ENCODE measurements at places on chromosomes 12 and 14. TPM values are rescaled to one million over a fixed set of nuclear protein-coding genes. Genes with fewer than 3 reads are reported as not detected.

Gene TRPV4
- 1.5 TPM for total RNA-seq

Gene INTS13
- total RNA-seq, result 27.7 TPM

Gene SDR9C7
- total RNA-seq, result not detected

Gene CYP46A1
- total RNA-seq, result 0.26 TPM

Gene GYS2
- not detected for total RNA-seq

Gene PTPRB
- 124 TPM for total RNA-seq

Gene TMEM229B
- 0.52 TPM for total RNA-seq

Gene ALDH1L2
- 0.34 TPM for total RNA-seq

Gene IL23A
- 0.11 TPM for total RNA-seq

Gene SLC39A9
- 124 TPM for total RNA-seq

Gene MAP4K5
- 51.9 TPM for total RNA-seq

Gene LRP1-AS
- not detected for total RNA-seq

Gene BMAL2
- 29.3 TPM for total RNA-seq

Gene MIP
- total RNA-seq, result 0.26 TPM

Gene PTPN6
- total RNA-seq, result 3.3 TPM

Gene FOXG1
- not detected for total RNA-seq

Gene SIX6
- total RNA-seq, result not detected

Gene VRTN
- not detected for total RNA-seq

Gene RNU4-1
- total RNA-seq, result under 0.01 TPM

Gene CTSG
- not detected for total RNA-seq

Gene BCL7A
- total RNA-seq, result 6.6 TPM

Gene C14orf180
- not detected for total RNA-seq

Gene TC2N
- 14.0 TPM for total RNA-seq

Gene SRRM4
- not detected for total RNA-seq

Gene OAS3
- 2.5 TPM for total RNA-seq

Gene DBX2
- total RNA-seq, result not detected

Gene LRTM2
- not detected for total RNA-seq

Gene ARF3
- total RNA-seq, result 39.1 TPM

Gene LPAR5
- total RNA-seq, result under 0.01 TPM

Gene DDX11
- 4.8 TPM for total RNA-seq

Gene KRT7
- total RNA-seq, result 9.5 TPM

Gene CS
- total RNA-seq, result 94.5 TPM

Gene GPRC5A
- 0.60 TPM for total RNA-seq

Gene SLC22A17
- 0.17 TPM for total RNA-seq

Gene WNT1
- not detected for total RNA-seq

Gene SERPINA9
- total RNA-seq, result not detected

Gene FAM90A1
- not detected for total RNA-seq

Gene AKAP6
- total RNA-seq, result 0.86 TPM

Gene CACNA1C
- total RNA-seq, result 0.33 TPM

Gene TMPRSS12
- total RNA-seq, result not detected

Gene HCAR3
- total RNA-seq, result not detected

Gene USP44
- 3.3 TPM for total RNA-seq

Gene PPP4R4
- not detected for total RNA-seq

Gene WSCD2
- total RNA-seq, result not detected

Gene CYP27B1
- total RNA-seq, result 0.26 TPM

Gene PLEKHD1
- total RNA-seq, result under 0.01 TPM

Gene IL31
- not detected for total RNA-seq

Gene KRT2
- not detected for total RNA-seq

Gene RFC5
- total RNA-seq, result 10.0 TPM

Gene KITLG
- total RNA-seq, result 6.5 TPM

Gene ZC3H10
- total RNA-seq, result 5.1 TPM

Gene RNU7-1
- total RNA-seq, result not detected

Data from dermis lymphatic vessel endothelial cell (primary cell).